RPMI7951 (cell line): ENCODE measurements at places on chromosomes 11 and 22. TPM values are rescaled to one million over a fixed set of nuclear protein-coding genes. Genes with fewer than 3 reads are reported as not detected.

Gene OR8G1
- not detected in 2 replicates for total RNA-seq

Gene RRP7A
- total RNA-seq: 18.6 and 22.6 TPM in 2 replicates

Gene SCN2B
- total RNA-seq: not detected in 2 replicates

Gene NUP160
- total RNA-seq: 27.1 and 27.4 TPM in 2 replicates

Gene MPZL3
- total RNA-seq: 0.68 and 0.72 TPM in 2 replicates

Gene WNT7B
- 17.3 and 21.3 TPM in 2 replicates for total RNA-seq

Gene PATE2
- 0.24 TPM in 1 of 2 replicates, not detected in the other for total RNA-seq

Gene TPBGL
- total RNA-seq: not detected in 2 replicates

Gene ADM2
- total RNA-seq: 0.20 and 0.24 TPM in 2 replicates

Gene MYRF
- 0.10 and 0.12 TPM in 2 replicates for total RNA-seq

Gene TIGD3
- total RNA-seq: 0.20 and 0.24 TPM in 2 replicates

Gene RPS13
- 2,164 and 2,217 TPM in 2 replicates for total RNA-seq

Gene MMP20
- total RNA-seq: not detected in 2 replicates

DNA sequence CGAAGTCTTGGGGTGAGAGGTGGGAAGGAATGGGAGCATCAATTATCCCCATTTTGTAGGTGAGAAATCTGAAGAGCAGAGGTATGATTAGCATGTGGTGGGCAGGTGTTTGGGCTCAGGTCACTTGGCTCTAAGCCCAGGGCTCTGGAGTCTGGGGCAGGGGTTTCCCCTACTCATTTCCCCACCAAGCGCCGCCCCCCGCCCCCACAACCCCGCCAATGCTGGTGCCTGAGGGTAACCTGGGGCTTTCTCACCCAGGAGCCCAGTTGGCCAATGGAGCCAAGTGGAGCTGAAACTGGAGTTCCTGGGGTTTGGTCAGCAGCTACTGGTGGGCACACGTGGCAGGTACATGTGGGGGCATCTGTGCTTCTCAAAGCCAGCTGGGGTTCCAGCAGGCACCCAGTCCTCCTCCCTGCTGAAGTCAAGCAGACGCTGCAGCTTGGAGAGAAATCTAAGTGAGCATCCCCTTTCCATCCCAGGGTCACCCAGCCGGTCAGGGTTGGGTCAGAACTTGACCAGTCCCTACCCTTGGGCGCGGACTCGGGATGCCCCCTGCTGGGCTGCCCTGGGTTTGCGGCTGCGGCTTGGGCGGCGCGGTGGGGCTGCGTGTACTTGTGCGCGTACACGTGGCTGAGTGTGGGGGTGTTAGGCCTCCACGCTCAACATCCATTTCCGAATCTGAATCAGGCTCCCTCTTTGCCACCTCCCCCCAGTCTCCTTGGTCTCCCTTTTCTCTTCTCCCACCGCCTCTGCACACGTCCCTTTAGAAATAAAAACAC, 1.7 kb upstream of the CHRM1 start:
- peak; percentile 11 for DNase-seq

- DNase-seq: no peak
Observed at GRCh38 chr11:23364076-23364475, 503.8 kb upstream of the CCDC179 start.

- no peak for DNase-seq
Observed at GRCh38 chr11:118531597-118532084, 649 bp downstream of the TMEM25 start.

DNA sequence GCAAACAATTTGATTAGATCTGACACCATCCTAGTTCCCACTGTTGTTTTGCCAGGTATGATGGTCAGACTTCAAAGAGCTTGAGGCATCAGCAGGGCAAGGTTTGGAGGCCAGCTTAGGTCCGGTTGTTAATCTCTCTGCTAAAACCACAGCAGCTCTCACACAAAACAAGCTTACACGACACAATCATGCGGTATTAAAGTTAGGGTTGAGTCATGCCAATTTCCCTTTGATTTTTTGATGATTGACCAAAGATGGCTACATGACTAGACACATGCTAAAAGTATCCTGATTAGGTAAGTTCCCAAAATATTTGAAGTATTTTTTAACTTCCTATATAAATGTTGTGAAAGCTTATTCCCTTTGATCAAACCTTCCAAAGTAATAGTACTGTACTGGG, 145.9 kb downstream of the ELP4 start:
- DNase-seq: peak; percentile 92

- DNase-seq: peak; percentile 76
Observed at GRCh38 chr22:20520093-20520511, 12.7 kb downstream of the MED15 start.

GRCh38 chr11:99271527-99271926, 250.8 kb downstream of the CNTN5 start:
- no peak for DNase-seq

DNA sequence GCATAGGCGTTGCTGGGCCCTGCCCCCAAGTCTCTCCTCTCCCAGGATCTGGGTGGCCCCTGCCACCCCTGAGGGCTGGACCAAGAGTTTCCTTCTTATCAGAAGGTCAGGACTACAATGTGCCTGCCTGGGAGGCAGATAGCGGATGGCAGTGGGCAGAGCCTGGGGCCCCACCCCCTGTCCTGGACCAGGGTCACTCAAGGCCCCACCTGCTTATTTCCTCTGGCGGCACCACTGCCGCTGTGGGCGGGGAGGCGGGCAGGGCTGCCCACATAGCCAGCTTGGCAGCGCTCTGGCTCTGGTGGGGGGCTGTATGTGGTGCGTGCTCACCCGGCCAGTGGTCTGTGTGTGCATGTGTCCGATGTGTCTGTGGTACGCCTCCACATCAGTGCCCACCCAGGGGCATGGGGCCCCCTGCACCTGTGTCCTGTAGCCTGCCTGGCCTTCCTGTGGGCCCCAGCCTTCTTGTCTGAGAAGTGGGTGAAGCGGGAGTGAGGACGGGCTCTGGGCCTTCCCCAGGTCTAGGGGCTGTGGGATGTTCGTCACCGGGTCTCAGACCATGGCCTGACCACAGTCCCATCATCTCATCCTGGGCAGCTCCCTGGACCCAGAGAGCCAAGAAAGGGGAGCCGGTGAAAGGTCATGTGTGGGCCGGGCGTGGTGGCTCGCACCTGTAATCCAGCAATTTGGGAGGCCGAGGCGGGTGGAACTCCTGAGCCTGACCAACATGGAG, 3.0 kb downstream of the GAS2L1 start:
- no peak for DNase-seq

- peak; percentile 45 for DNase-seq
Observed at GRCh38 chr11:79458709-79459108, 17.9 kb upstream of the TENM4 start.

- no peak for DNase-seq
Observed at GRCh38 chr11:32462011-32462690, 26.8 kb upstream of the WT1 start.

DNA sequence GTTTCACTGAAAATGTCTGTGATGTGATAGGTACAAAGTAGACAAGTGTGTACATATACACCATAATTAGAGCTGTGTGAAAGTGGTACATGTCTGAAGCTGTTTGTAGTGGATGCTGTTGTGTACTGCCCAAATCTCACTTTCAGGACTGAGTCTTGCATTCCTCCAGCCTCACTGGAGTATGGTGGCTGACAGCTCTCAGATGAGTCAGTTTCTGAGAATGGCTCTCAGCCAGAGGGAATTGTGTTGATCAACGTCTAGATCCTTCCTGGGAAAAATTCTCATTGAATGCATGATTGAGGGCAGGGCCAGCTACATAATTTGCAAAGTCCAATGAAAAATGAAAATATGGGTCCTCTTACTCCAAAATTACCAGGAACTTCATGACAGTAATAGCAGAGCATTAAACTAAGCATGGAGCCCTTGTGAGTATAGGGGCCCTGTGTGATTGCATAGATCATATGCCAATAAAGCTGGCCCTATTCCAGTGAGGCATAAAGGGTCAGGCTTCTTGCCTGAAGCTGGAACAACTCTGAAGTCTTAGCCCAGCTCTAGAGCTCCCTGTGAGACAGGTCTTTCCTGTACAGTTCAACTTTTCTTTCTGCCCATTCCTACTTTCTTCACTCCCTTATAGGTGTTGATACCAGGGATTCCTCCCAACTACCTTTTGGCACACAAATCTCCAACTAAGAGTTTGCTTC, 10.8 kb upstream of the CYP2R1 start:
- peak; percentile 15 for DNase-seq

DNA sequence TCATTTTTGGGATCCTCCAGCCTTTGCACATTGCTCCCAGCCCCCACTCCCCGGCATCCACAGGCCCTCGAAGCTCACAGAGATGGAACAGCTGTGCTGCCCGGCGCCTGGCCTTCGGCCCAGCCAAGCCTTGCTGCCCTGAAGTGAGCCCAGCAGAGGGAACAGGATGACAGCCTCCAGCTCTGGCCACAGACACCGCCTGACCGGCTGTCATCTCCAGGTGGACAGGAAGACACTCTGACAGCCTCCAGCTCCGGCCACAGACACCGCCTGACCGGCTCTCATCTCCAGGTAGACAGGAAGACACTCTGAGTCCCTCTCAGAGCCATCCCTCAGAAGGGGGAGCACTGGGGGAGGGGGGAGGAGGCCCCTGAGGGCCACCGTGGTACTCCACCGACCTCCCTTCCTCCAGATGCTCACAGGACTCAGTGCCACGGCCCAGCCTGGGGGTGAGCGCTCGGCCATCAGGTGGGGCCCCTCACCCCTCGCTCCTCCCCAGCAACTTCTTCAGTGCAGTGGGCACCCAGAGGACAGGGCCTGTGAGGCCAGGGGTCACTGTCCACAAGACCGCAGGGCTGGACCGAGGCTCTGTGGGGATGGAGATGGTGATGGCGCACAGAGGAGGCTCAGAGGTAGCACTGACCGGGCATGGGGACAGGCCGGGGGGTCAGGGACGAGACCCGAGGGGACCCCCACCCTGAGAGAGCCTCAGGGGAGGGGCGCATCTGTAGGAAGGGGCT, 58.6 kb downstream of the BRD1 start:
- DNase-seq: peak; percentile 42

DNA sequence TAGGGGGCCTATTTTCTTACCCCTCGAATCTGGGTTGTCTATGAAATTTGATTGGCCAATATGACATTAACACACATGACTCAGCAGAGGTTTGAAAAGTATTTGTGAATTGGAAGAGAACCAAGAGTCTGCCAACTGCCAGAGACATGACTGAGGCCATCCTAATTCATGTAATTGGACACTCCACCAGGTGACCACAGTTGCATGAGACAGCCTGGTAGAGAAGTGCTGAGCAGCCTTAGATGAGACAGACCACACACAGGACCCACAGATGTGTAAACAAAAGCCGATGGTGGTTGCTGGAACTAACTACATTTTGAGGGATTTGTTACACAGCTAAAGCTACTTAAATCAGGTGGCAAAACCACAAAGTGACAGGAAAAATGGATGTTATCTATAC, 855 bp upstream of the MS4A5 start:
- DNase-seq: no peak

- DNase-seq: no peak
Observed at GRCh38 chr22:48843640-48844039, 984.0 kb downstream of the BRD1 start.

- no peak for DNase-seq
Observed at GRCh38 chr11:17725174-17725573, 5.8 kb downstream of the MYOD1 start.

- peak; percentile 15 for DNase-seq
Observed at GRCh38 chr11:113681711-113682413, 24.2 kb downstream of the TMPRSS5 start.

GRCh38 chr22:36873614-36874308, 13.0 kb downstream of the NCF4 start:
- DNase-seq: peak; percentile 74

DNA sequence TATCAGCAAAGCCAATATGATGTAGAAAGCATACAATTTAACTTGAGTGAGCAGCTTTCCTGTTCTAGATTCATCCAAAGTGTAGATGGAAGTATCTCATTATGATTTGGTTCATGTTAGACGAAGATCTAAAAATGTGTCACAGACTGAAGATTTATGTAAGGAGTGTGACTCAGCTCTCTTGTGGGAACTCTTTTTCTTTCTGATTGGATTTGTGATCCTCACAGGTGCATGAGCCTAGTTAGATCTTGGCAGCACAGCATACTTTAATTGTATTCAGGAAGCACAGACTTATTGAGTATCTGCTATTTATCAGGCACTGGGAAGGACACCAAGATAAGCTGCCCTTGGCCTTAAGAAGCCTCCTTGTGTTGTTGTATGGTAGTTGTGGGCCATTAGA, 147.1 kb downstream of the C11orf91 start:
- peak; percentile 51 for DNase-seq

- DNase-seq: peak; percentile 95
Observed at GRCh38 chr22:47836957-47837356, 1074.5 kb downstream of the TBC1D22A start.

DNA sequence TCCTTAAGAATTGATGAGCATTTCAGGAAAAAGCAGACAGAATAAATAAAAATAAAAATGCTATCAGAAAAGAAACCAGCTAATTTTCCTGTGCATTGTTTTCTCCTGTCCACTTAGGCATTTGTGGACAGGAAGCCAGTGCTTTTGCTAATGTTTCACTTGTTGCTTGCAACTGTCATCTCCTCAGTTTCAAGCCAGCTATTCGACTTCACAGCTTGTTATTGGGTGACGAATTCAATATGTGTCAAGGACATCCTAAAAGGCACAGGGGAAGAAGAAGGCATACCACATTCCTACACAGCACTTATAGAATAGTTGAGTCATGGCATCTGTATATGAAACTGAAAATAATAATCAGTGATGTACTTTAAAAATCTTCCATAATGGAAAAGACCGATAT, 530.6 kb upstream of the KIRREL3 start:
- DNase-seq: no peak

GRCh38 chr11:121553389-121553788, 100.6 kb upstream of the SORL1-AS1 start:
- DNase-seq: no peak

- no peak for DNase-seq
Observed at GRCh38 chr11:132365650-132366049, 995.2 kb downstream of the NTM start.

DNA sequence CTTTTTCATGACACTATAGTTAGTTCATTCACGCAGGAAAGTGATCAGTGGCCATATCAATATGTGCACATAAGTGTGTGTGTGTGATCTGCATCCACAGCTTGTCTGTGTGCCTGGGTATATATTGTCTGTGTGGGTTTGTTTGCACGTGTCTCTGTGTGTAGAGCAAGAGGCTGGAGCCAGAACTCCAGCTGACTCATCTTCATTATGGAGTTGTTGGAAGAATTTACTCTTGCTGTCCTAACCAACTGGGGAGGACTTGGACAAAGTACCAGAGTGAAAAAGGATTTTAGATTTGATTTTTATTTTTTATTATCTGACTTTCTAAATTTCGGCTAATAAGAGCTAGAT, 63.9 kb downstream of the TP53I11 start:
- DNase-seq: peak; percentile 37
